SJSA1 (cell line): ENCODE measurements at places on chromosomes 1 and 21. TPM values are rescaled to one million over a fixed set of nuclear protein-coding genes. Genes with fewer than 3 reads are reported as not detected.

GRCh38 chr1:162256287-162256686 lies 120.4 kb downstream of the SPATA46 start:
- no peaks in the 10 kb centered on the region for H3K4me1 ChIP-seq
- H3K27ac ChIP-seq: no peak overlapping the region
- no peak for DNase-seq
- no peak overlapping the region for H3K4me3 ChIP-seq
- H3K27me3 ChIP-seq: peaks cover 4% of the 10 kb centered on the region; the same call in 1 of the 2 replicates
- H3K36me3 ChIP-seq: no peaks in the 10 kb centered on the region

SPRR4 gene
- total RNA-seq: not detected in 2 replicates

BNIPL gene
- total RNA-seq: 0.42 and 0.75 TPM in 2 replicates

CCDC27 gene
- not detected in 2 replicates for total RNA-seq

DNA sequence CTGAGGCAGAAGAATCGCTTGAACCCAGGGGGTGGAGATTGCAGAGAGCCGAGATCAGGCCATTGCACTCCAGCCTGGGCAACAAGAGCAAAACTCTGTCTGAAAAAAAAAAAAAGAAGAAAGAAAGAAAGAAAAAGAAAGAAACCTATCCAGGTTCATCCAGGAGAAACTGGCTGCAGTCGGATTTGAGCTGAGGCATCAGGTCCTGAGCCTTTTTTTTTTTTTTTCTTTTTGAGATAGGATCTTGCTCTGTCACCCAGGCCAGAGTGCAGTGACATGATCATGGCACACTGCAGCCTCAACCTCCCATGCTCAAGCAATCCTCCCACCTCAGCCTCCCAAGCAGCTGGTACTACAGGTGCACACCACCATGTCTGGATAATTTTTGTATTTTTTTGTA lies 22.5 kb upstream of the LUZP1 start:
- H3K27ac ChIP-seq: no peak overlapping the region
- H3K36me3 ChIP-seq: no peaks in the 10 kb centered on the region
- peaks cover 51% of the 10 kb centered on the region for H3K4me1 ChIP-seq
- no peak for DNase-seq

- DNase-seq: no peak
- no peak overlapping the region for H3K27ac ChIP-seq
- H3K36me3 ChIP-seq: no peaks in the 10 kb centered on the region; the same call in 1 of the 2 replicates
- no peak overlapping the region for H3K4me3 ChIP-seq
- H3K27me3 ChIP-seq: no peaks in the 10 kb centered on the region
These were observed 16.4 kb downstream of the TCEANC2 start for GRCh38 chr1:54069791-54070170.

GRCh38 chr1:8639148-8639547 lies 178.3 kb downstream of the RERE start:
- no peaks in the 10 kb centered on the region for H3K36me3 ChIP-seq
- no peak for DNase-seq
- no peaks in the 10 kb centered on the region for H3K4me1 ChIP-seq
- no peak overlapping the region for H3K4me3 ChIP-seq
